Hematopoietic multipotent progenitor cell treated with erythropoietin and hydrocortisone succinate and interleukin-3 and kit ligand, for 8 days (in vitro differentiated cells): ENCODE measurements at places on chromosomes 4 and X.

- DNase-seq, result no peak
Observed at GRCh38 chrX:39948582-39948981, 149.2 kb downstream of the BCOR start.

DNA sequence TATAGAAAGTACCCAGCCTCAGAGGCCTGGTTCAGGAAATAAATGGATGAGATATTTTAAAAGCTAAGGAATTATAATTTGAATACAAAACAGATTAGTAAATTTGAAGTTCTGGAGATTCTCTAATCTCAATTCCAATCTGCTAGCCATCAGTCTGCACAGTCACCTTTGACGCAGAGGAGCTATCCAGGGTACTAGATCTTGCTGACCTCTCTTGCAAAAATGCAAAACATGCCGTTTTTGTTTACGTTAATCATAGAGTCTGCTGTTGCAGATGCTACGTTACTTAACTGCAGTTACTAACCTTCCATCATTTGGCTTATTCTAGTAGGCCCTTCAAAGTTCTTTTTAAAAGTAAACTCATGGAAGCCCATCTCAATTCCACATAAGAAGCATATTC lies 10.4 kb downstream of the CCSER1 start:
- DNase-seq, result no peak

DNA sequence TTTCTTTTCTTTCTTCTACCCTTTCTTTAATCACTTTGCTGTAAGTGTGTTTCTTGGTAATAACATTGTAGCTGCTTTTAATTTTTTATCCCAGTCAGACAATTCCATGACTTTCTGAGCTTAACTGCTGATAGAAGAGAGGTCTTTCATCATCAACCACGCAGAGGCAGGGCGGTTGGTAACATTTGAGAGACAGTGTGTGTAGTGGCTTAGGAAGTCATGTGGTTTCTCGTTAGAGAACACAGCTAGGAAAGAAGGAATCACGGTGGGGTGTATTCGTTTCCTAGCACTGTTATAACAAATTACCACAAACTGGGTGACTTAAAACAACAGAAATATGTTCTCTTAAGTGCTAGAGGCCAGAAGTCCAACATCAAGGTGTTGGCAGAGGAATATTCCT lies 11.5 kb downstream of the PRPS2 start:
- no peak for DNase-seq

DNA sequence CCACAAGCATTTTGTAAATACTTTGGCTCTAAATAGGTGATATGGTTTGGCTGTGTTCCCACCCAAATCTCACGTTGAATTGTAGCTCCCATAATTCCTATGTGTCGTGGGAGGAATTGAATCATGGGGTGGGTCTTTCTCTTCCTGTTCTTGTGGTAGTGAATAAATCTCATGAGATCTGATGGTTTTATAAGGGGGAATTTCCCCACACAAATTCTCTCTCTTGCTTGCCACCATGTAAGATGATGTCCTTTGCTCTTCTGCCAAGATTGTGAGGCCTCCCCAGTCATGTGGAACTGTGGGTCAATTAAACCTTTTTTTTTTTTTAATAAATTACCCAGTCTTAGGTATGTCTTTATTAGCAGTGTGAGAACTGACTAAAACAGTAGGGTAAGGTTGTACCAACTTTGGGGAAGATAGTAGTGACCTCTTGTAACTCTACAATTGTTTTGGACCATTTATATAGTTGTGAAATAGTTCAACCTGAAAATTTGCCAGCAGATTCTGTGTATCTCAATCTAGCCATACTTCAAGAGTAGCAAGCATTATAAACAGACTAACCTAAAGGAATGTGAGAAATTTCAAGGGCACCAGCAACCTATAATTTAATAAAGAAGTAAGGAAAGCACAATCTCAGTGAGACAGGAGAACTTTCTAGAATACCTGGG lies 727.8 kb downstream of the GRID2 start:
- no peak for DNase-seq

GRCh38 chrX:69077895-69078455 lies 87.3 kb downstream of the PJA1 start:
- peak; percentile 10 for DNase-seq

DNA sequence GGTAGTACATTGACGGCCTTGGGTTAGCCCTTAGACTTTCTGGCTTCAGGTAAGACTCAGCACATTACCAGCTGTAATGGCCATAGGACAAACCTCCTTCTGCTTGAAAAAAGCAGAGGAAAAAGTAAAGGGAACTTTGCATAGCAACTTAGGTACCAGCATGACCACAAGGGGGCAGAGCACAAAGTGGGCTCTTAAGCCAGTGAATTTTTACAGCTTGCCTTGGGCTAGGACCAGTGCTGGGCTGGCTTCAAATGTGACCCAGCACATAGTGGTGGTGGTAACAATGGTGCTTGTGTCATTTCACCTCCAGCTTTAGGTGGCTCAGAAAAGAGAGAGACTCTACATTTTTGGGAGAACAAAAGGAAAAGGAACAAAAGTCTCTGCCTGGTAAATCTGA lies 66.1 kb downstream of the KLHL4 start:
- peak; percentile 4 for DNase-seq

DNA sequence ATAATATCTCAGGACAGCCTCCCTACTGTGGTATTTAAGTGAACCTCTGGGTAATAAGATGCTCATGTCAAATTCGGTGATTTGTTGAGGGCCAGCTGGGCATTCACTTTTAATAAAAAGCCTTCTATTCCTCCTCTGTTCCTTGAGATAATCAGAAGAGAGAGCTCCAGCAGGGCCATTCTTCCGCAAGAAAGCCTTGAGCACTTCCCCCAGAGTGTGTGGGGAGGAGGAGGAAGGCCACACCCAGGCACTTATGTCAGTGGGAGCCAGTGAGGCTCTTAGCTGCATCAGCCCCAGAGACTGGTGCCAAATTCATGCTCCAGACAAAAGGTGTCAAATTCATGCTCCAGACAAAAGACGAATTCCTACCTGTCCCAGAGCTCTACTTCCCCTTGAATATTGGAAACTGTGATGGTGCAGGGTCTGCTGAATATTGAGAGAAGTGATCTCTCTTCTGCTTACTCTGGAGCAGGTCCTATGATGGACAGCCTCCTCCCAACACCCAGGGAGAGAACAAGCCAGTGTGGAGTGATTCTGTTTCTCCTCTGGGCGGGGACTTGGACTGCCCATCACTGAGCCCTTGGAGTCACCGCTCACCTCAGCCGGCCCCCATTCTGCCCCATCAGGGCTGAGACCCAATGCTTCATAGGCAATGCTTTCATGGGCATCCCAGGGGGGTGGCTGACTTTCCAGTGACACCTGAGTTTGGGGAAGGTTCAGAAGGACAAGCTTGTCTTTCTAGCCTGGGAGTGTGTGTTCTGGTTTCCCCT lies 68.1 kb downstream of the FHDC1 start:
- peak; percentile 57 for DNase-seq

GRCh38 chr4:156413239-156414135 lies 459.8 kb upstream of the CTSO start:
- no peak for DNase-seq

GRCh38 chrX:14939644-14940043 lies 66.4 kb downstream of the MOSPD2 start:
- DNase-seq, result no peak

- no peak for DNase-seq
Observed at GRCh38 chrX:24448762-24449250, 16.3 kb upstream of the PDK3 start.

DNA sequence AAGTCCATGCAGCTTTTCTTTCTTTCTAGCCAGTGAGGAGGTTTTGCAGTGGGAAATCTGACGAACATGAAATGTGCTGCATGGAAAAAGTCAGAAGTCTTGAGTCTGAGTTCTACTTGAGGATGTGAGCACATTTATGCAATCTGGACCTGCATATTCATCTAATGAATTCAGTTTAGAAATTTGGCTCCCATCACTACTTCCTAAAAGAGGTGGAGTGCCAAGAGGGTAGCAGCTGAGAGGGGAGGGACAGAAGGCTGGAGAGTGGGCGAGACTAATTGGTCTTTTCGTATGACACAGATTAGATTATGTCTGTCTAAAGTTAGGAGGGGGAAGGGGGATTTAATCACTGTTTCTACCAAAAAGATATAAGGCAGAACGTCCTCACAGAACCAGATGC lies 535.9 kb downstream of the IQCM start:
- no peak for DNase-seq

DNA sequence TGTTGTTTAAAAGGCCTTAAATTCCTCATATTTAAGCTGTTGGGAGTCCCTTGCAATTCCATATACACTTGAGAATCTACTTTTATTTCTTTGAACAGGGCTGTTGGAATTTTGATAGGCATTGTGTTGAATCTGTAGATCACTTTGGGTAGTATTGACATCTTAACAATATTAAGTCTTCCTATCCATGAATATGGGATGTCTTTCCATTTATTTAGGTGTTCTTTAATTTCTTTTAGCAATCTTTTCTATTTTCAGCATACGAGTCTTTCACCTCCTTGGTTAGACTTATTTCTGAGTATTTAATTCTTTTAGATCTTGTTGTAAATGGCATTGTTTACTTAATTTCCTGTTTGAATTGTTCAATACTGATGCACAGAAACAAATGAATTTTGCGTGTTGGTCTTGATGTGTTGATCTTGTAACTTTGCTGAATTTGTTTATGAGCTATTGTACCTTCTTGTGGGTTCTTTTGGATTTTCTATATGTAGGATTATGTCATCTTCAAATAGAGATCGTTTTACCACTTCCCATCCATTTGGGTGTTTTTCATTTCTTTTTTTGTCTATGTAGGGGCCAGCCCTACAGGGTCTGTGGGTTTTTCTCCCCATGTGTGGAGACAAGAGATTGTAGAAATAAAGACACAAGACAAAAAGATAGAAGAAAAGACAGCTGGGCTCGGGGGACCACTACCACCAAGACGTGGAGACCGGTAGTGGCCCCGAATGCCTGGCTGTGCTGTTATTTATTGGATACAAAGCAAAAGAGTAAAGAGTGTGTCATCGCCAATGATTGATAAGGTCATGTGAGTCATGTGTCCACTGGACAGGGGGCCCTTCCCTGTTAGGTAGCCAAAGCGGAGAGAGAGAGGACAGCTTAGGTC lies 18.2 kb upstream of the CTBP1 start:
- no peak for DNase-seq

DNA sequence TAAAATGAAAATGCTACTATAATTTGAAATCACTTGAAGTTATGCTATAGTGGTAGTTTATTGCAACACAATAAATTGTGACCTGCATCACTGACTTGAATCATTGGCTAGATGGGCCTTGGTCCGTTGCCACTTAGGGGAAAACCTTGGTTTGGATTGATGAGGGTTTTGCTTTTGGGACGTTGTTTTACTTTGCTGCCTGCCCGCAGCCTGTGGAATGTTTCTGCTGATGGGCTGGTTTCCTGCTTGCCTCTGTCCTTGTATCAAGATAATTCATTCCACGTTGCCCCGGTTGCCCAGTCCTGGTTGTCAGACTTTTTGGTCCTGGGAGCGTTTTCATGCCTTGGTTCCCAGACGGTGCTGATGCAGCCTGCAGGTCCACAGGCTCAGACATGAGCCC lies 18.3 kb downstream of the HADH start:
- no peak for DNase-seq

DNA sequence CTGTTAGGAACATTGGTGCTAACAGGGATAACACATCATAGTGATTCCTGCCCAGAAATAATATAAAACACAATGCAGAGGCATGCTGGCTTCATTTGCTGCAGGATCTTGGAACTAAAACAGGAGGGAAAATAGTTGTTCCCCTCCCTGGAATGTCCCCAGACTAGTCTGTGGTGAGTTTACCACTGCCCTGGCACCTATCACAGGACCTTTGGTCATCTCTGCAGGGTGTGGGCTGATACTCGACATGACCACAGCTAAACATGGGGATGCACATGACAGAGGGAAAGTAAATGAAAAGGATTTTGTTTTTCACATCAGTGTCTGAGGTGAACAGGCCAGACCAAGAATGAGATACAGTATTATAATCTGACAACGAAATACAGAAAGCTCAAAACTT lies 160.2 kb upstream of the DKK2 start:
- DNase-seq, result no peak

GRCh38 chr4:62130637-62131036 lies 930.5 kb downstream of the ADGRL3 start:
- DNase-seq, result no peak

- no peak for DNase-seq
Observed at GRCh38 chrX:39893417-39894338, 204.1 kb downstream of the BCOR start.

- no peak for DNase-seq
Observed at GRCh38 chr4:20464381-20464780, 212.7 kb downstream of the SLIT2 start.

DNA sequence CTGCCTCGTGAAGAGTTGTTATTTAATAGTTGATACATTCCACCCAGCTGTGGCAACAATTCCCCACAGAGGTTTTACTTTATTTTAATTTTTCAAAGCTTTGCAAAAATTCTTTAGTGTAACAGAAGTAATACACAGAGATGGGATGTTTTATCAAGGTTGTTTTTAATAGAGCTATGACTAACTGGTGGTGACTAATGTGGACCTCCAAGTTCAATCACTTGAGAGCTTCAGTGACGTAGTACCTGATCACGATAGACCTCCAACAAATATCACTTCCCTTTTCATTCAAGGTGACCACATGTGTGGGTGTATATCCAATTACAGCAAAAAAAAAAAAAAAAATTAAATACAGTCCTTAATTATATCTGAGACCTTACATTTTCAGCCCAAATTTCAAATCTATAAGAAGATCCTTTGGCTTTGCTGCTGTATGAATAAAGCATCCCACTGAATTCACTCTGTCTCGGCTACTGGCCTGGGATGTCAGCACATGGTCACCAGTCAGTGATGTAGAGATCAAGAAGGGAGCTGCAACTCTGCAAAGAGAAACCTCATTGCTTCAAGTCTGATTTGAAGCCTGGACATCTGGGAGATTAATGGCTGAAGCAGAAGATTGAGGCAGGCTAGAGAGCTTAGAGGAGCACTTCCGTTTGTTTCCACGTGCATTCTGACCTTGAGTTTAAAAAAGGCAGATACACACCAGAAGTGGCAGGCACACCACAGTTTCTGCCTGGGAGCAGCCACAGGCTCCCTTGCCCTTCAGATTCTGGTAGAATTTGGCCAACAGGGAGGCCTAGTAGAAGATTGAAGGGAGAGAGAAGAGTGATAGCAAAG lies 345.9 kb upstream of the NOCT start:
- DNase-seq, result no peak

- DNase-seq, result no peak
Observed at GRCh38 chr4:109760682-109761081, 30.8 kb upstream of the PLA2G12A start.

DNA sequence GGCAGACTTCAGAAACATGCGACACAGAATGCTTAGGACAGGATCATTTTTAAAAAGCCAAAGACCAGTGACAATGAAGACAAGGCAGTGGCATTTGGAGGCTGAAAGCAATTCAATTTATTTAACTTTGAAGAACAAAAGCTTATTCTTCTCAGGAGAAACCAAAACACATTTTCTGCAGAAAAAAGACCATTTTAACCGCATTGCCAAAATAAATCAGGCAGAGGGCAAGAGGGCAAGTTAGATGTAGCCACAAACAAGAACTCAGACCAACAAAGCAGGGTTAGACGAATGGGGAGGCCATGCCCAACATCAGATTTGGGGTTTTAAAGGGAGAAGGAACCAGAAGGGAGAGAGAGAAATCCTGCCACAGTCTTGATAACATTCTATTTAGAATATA lies 58.9 kb downstream of the RELL1 start:
- no peak for DNase-seq
